Esophagus squamous epithelium (tissue), 5 donors: ENCODE measurements at places on chromosomes 2 and 18.

DNA sequence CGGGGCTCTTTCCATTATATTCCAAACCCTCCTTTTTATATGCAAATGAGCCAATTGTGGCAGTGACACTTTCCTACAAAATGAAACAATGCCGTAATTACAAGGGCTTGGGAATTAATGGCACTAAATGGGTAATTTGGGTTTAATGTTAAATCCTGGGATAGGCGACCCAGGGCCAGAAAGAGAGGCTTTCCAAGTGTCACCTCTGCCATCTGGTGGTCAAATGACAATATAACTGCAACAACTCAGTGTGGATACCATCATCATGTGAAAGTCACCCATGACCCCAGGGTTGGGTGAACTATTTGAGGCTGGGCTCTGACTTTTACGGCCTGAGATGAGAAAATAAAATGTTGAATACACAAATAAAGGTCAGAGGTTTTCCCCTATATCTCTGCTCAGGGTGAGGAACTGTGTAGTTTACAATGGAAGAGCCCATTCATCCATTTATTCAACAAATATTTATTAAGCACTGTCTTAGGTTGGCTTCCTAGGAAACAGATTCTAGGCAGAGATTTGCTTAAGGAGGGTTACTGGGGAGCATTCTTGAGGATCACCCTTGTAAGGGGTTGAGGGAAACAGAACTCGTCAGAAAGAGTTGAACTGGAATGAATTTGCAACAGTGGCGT, 13.6 kb upstream of the THADA start:
- DNase-seq: no peak
- no peaks in the 10 kb centered on the region for H3K36me3 ChIP-seq
- no peak overlapping the region for H3K27ac ChIP-seq

GRCh38 chr2:150946831-150947230, 314.8 kb downstream of the RBM43 start:
- H3K4me3 ChIP-seq: no peak overlapping the region
- H3K36me3 ChIP-seq: no peaks in the 10 kb centered on the region
- H3K27me3 ChIP-seq: no peaks in the 10 kb centered on the region
- DNase-seq: no peak
- H3K27ac ChIP-seq: no peak overlapping the region

DNA sequence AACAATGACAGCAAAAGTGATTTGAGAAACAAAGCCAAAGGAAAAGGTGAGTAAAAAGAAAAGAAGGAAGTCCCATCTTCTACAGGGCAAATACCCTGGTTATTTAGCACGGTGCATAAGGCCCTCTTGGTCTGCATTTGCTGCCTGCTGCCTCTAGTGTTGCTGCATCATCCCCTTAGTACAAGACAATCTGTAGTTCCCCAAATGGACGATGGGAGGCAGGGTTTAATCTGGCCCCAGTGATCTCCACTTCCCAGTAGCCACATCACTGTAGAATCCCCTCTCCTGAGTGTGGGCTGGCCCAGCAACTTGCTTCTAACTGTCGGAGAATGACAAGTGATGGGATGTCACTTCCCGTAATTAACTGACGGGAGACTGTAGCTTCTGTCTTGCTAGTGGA, 85.1 kb downstream of the CTAGE1 start:
- no peaks in the 10 kb centered on the region for H3K36me3 ChIP-seq
- no peaks in the 10 kb centered on the region for H3K4me1 ChIP-seq
- no peak for DNase-seq
- no peak overlapping the region for H3K27ac ChIP-seq

DNA sequence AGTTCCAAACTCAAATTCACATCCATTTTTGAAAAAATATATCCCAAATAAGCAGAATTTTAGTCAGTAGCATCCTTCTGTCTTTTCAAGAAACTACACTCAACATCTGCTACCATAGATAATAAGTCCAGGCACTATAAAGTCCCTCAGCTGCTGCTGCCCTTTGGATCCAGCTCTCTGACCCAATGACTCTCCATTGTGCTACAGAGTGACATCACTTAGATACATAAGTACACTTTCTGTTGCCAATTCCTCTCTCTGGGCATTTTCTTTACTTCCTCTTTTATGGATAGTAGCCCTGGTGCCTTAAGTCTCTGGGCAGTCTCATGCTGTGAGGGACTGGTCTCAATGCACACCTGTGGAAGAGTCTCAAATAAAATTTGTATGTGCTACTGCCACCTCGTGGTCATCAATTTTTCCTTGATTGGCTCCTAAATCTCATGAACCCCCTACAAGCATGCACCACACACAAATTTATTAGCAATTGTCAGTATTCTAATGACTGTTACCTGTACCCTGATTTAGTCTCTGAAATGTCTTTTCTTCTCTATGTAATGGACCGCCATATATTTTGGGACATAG, 219.2 kb downstream of the LRP1B start:
- no peaks in the 10 kb centered on the region for H3K27me3 ChIP-seq
- H3K36me3 ChIP-seq: no peaks in the 10 kb centered on the region
- no peaks in the 10 kb centered on the region for H3K4me1 ChIP-seq
- no peak for DNase-seq
- no peak overlapping the region for H3K27ac ChIP-seq
- H3K4me3 ChIP-seq: no peak overlapping the region

- H3K36me3 ChIP-seq: no peaks in the 10 kb centered on the region
- no peak overlapping the region for H3K27ac ChIP-seq
- H3K4me3 ChIP-seq: no peak overlapping the region
- no peaks in the 10 kb centered on the region for H3K27me3 ChIP-seq
Measured at GRCh38 chr2:236659758-236660150, 90.1 kb downstream of the ACKR3 start.

DNA sequence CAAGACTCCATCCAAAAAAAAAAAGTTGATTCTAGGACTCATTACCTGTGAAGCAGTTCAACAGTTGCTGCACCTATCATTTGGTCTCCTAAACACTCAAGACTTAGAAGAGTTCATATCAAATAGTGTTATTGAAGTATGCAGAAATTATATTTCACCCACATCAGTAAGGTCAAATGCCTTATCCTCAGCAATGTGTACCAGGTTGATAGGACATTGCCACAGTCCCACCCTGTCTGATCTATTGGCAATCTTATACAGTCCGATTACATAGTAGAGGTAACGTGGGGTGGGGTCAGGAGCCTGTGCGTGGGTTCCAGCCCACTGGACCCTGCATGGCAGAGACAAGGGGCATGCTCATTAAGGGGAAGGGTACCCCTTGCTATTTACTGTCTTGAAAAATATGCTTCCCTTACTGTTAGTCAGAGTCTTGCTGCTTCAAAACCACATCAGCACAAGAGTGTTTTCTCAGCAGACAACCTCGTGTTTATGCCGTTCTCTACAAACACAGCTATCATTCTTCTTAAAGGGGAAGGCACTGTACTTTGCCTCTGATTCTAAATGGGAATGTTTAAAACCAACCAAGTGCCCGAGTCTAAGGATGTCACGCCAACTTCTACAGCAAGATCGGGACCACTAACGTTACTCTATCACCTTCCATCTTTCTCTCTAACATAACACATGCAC, 115.2 kb downstream of the MTCL1 start:
- H3K4me3 ChIP-seq: no peak overlapping the region
- no peak for DNase-seq
- no peaks in the 10 kb centered on the region for H3K4me1 ChIP-seq

DNA sequence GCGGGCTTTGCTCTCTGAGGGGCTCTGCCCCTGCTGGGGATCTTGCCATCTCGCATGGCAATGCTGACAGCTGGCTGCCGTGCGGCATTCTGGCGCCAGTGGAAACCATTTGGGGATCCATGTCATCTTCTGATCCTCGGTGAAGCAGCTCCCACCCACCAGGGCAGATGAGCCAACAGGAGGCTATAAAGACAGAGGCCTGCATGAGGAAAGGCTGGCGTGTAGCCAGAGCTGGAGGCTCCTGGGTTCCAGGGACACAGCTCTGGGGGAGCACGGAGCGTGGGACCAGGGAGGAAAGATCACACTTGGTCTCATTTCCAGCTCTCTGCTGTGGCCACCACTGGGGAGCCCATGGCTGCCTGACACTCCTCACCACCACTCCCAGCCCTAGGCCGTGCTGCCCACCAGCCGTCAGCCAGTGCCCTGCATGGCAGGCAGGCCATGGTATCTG, 145.8 kb downstream of the ZFP36L2 start:
- DNase-seq: no peak
- H3K27me3 ChIP-seq: no peaks in the 10 kb centered on the region
- no peak overlapping the region for H3K27ac ChIP-seq
- H3K4me1 ChIP-seq: peaks cover 68% of the 10 kb centered on the region

DNA sequence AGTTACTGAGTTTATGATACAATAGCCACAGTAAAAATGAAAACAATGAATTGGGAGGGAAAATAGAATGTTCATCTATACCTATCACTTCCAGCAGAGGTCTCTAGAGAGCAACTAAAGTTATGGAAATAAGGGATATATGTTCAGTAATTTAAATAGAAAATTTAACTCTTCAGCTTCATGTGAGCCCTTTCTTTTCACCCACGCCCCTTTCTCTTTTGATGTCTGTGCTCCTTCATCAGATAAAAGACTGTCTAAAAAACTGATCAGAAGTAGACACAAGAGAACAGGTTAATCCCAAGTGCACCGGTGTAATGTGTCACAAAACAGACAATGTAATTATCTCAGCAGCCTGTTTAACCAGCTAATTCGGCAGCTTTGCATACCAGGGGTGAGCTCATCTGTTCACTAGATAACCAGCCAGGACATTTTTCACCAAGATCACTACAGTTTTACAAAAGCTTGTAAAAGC, 238.5 kb upstream of the ERBB4 start:
- no peaks in the 10 kb centered on the region for H3K36me3 ChIP-seq
- no peaks in the 10 kb centered on the region for H3K27me3 ChIP-seq
- DNase-seq: no peak
- H3K27ac ChIP-seq: no peak overlapping the region
- peaks cover 8% of the 10 kb centered on the region for H3K4me1 ChIP-seq

GRCh38 chr2:161017780-161018470, 142.3 kb upstream of the TANK start:
- no peak for DNase-seq
- H3K4me3 ChIP-seq: no peak overlapping the region
- no peak overlapping the region for H3K27ac ChIP-seq
- no peaks in the 10 kb centered on the region for H3K36me3 ChIP-seq

DNA sequence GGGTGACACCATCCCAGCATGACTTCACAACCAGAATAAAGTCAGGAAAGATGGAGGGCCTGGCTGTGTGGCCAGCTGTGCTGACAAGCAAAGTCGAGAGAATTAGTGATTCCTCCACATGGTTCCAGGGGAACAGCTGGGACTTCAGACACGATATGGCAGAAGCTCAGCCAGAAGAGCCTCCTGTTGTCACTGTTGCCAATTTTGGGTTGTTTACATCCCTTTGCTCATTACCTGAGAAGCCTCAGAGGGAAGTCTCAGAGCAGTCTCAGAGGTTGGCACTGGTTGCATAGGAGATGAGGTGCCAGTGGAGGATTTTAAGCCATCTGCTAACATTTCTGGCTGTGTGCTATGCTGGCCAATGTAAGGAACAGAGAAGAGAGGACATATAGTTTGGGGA, 16.0 kb downstream of the LINC00305 start:
- H3K4me1 ChIP-seq: no peaks in the 10 kb centered on the region
- DNase-seq: no peak
- H3K27ac ChIP-seq: no peak overlapping the region
- H3K4me3 ChIP-seq: no peak overlapping the region
